Stimulated activated CD8-positive, alpha-beta memory T cell treated with anti-CD3 and anti-CD28 coated beads, Interleukin-2, amount 100 ng/mL, for 48 hours (primary cell): ENCODE measurements at places on chromosomes 2 and 18.
A peak's percentile ranks its signal among the peaks of the same experiment; 100 is the strongest.

DNA sequence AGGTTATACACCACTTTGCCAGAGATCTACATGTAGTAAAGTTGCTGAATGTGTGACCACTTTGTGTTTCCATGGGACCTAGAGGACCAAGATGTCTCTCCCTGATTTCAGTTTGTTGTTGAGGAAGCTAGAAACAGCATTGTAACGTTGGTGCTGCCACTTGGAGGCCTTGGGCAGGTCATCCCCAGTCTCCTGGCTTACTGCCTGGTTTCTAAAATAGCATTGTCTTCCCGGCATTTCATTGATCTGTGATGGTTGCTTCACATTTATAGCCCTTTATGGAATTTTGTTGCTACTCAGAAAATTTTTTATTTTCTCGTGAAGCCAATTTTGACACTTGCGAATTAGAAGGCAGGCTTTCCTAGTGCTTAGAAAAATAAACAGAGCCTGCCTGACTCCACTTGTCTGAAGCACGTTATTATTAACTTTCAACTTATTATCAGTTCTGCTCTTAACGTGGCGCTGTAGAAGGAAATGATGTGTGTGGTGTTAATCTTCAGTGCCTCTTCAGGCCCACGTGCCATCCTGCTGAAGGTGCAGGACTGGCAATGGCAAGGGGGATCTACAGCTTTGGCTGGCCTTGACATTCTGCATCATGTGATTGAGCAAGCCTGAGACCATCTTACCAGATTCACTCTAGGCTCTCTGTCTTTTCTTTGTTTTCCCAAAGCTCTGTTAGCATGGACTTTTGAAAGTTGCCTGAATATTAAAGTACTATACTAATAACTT lies 59.9 kb downstream of the INPP4A start:
- DNase-seq, result no peak

GRCh38 chr2:23363831-23364230 lies 21.1 kb upstream of the KLHL29 start:
- DNase-seq, result no peak

GRCh38 chr2:224941960-224942359 lies 100.3 kb downstream of the DOCK10 start:
- no peak for DNase-seq

DNA sequence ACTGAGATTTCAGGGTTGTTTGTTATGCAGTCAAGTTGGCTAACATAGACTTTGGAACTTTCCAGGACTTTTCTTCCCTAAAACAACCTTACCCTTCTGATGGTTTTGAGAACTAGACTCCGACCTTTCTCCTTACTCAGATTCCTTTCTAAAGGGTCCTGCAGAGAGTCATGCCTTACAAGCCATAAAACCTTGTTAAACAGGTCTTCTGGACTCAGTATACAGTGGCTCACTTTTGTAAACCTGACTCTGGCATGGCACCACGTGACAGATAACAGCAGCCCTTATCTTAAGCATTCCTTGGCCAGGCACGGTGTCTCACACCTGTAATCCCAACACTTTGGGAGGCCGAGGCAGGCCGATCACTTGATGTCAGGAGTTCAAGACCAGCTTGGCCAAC lies 253.2 kb upstream of the RAB6C start:
- DNase-seq, result no peak

GRCh38 chr2:18803141-18803939 lies 214.0 kb upstream of the NT5C1B start:
- DNase-seq, result no peak

DNA sequence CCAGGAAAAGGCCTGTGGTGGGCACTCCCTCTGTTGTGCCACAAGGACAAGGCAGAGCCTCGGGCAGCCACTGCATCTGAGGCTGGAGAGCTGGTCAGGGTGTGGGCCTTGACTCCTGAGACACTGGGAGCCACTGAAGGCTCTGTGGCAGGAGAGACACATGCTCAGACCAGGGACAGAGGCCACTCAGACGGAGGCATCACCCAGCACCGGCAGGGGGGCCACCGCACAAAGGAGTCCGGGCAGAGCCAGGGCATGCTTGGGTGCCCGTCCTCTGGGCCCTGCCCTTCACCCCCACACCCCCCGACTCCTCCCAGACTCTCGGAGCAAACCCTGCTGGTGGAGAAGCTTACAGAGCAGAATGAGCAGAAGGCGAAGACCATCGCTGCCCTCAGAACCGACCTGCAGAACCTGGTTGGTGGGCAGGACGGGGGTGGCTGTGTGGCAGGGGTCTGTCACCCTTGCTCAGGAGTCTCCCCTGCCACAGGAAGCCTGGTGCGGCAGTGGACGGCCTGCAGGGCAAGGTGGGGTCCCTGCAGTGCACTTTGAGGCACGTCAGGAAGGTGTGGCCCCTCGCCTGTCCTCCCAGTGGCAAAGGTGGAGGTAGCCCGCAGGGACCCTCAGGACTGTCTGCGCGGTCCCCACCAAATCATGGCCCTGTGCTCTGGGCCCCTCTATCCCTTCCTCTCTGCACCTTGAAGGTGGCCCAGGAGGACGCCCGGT lies 26.0 kb downstream of the CROCC2 start:
- no peak for DNase-seq

DNA sequence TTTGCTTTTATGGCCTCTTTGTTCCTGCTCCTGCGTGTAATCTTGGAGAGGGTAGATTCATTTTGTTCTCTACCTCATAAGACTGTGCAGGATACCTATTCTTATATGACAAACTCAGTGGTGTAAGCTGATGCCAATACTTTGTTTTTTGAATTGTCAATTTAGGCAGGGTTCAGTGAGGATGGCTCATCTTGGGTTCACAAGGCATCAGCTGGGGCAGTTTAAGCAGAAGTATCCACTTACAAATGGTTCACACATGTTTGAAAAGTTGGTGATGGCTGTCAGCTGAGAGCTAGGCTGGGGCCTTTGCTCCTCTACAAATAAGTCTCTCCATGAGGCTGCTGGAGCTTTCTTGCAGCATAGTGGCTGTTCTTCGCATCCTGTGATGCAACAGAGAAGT lies 920.6 kb upstream of the PIK3C3 start:
- no peak for DNase-seq

- peak; percentile 26 for DNase-seq
Measured at GRCh38 chr18:49898421-49898820, 85.1 kb upstream of the ACAA2 start.

GRCh38 chr2:60070196-60070595 lies 483.3 kb downstream of the BCL11A start:
- DNase-seq, result no peak

- no peak for DNase-seq
Measured at GRCh38 chr2:52292801-52293200, 1260.9 kb upstream of the NRXN1 start.

GRCh38 chr18:38250971-38251370 lies 685.4 kb upstream of the CELF4 start:
- no peak for DNase-seq

GRCh38 chr2:238129166-238130010 lies 9.1 kb upstream of the KLHL30 start:
- no peak for DNase-seq

DNA sequence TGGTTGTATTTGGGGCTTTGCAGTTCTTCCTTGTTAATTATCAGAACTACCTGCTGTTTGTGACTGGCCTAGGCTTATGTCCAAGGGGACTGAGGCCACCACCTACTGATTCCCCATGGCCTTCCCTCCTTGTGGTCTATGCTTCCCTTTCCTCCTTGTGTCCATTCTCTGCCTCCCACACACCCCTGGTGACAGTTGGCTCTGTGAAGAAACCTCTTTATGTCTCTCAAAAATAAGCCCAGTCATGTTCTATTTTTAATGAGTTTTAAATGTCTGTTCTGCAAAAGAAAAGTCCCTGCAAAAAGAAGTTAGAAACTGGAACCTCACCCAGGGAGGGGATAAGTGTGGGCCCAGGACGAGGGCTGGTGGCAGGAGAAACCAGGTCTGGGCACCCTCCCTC lies 105.0 kb downstream of the SMC6 start:
- no peak for DNase-seq

GRCh38 chr18:73752965-73753364 lies 394.7 kb downstream of the FBXO15 start:
- no peak for DNase-seq

DNA sequence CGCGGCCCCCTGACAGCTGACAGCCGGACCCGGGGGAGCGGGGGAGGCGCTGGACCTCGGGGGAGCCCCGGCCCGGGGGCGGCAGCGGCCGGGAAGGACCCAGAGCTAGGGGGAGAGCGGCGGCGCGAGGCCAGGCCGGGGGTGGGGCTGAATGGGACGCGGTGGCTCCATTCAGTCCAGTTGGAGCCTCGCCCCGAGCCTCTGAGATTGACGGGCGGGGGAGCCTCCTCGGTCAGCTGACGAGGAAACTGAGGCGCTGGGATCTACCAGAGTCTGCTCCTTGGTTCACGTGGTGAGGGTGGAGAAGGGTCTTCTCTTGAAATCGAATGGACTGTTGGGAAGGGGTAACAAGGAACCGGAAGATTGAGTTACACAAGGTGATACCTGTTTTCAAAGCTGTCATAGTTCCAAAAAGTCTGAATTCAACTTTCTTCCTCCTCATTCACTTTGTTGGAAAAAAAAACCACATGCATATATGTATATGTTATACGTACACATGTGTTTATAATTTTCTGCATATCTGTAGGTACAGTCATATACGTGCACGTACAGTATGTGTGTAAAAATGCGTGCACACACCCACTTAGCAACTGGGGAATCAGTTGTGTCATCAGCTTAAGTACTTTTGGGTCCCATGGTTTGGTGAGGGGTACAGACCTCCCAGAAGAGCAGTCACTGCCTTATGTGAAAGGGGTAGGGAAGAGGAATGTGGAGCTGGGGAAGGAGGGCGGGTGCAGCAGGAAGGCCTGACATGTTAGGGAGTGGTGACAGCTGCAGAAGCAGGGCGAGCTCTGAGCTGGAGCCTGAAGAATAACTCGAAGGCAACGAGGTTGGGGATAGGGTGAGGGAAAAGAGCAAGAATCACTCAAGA lies 628 bp downstream of the PPP1R7 start:
- DNase-seq, result no peak

DNA sequence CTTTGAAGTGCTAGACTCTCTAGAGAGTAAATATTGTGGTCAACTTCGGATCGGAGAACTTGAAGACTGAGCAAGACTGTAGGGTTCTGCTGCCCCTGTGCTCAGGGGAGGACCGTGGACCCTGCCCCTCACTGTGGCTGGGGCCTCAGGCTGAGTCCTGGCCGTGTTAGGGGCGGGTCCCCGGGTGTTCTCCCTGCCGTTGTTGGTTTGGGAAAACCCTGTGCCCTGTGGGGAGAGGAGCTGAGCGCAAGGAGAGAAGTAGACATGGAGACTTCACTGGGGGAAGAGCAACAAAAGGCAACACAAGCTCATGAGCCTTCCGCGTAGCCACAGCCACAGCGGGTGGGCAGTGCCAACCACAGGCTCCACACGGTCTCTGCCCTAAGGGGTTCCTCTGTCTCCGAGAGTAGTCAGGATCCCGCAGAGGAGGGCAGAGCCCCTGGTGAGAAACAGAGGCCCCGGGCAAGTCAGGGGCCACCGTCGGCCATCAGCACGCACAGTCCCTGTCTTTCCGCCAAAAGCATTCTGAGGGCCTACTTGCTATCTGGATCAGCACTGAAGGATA lies 53.1 kb downstream of the NTSR2 start:
- DNase-seq, result no peak

DNA sequence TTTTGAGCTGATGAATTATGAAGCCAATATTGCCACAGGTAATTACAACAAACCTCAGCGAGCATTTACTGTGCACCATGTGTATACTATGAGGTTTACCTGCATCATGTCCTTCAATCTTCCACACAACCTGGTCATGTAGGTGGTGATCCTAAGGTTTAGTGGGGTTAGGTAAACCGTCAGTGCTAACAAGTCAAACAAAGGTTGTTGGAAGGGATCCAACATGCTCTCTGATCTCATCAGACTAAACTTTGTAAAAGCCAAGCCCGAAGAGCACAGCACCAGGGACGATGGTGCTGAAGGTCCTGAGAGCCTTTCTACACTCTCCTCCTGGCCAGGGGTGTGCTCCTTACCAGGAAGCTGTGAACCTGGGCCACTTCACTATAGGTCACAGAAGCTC lies 29.4 kb downstream of the SH3YL1 start:
- DNase-seq, result no peak

GRCh38 chr2:164542581-164543021 lies 78.7 kb downstream of the GRB14 start:
- DNase-seq, result no peak

- DNase-seq, result no peak
Measured at GRCh38 chr2:214649440-214650205, 159.9 kb downstream of the BARD1 start.

DNA sequence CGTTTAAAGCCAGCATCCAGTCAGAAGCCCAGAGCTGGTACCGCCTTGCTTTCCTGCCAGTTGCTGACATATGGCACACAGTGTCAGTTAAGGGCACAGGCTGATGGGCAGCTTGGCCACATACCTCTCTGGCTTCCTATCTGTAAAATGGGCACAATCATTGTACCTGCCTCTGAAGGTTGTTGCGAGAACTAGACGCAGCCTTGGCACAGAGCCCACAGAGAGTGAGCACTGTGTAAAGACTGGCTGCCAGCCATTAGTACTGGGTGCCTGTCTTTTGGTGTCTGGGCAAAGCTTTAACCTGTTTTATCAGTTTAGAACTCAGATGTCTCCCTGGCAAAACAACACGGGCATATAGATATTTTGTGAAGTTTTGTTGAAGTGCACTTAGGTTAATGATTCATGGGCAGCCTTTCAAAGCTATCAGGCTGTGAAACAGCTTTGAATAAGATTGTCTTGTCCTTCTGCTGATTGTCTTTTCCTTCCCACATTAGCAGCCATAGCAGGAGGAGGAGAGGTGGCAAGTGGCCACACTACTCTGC lies 269.5 kb downstream of the NEDD4L start:
- no peak for DNase-seq

- DNase-seq, result no peak
Measured at GRCh38 chr2:45975752-45976517, 321.3 kb upstream of the EPAS1 start.

DNA sequence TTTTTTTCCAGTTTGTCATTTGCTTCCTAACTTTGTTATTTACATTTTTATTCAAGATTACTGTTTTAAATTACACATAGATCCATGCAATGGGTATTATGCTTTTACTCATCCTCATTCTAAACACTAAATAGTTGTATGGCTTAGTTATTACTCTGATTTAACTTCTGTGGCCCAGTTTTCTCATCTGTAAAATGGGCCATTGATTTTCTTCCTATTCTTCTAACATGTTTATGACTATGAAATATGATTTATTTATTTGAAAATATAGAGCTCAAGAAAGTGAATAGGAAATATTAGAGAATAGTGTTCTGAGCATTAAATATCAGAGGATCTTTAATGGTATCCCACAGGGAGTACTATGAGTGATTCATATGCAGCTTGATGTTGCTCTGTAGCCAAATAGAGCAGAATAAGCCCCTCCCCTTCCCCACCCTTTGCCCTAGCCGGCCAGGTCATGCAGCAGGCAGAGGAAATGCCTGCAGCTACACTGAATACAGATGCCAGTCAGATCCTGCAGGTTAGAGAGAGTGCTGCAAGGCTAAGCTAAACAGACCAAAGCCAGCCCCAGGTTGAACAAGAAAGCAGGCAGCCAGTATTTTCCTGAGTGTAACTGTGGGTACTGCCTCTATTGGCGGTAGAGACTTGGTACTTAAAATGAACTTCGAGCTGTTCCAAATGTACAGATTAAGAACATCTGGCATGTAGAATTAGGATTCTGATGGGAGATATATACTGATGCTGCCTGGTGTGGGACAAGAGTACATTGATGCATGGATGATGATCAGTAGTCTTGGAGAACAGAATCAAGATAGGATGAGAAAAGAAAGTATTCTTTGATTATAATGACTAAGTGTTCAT lies 11.7 kb upstream of the ACYP2 start:
- DNase-seq, result no peak

GRCh38 chr2:132936791-132937190 lies 266.8 kb upstream of the LYPD1 start:
- no peak for DNase-seq

GRCh38 chr2:173909846-173910245 lies 55.3 kb downstream of the SP3 start:
- DNase-seq, result no peak

GRCh38 chr2:18625563-18625962 lies 36.2 kb upstream of the NT5C1B start:
- DNase-seq, result no peak
